ENCODE measurements at places on chromosomes 12 and 14.

GRCh38 chr14:34021096-34021495 is 70.2 kb upstream of the EGLN3 start:
- no peak for DNase-seq

- DNase-seq = peak; percentile 50
Measured at GRCh38 chr12:34389378-34390170, 367.3 kb downstream of the ALG10 start.

DNA sequence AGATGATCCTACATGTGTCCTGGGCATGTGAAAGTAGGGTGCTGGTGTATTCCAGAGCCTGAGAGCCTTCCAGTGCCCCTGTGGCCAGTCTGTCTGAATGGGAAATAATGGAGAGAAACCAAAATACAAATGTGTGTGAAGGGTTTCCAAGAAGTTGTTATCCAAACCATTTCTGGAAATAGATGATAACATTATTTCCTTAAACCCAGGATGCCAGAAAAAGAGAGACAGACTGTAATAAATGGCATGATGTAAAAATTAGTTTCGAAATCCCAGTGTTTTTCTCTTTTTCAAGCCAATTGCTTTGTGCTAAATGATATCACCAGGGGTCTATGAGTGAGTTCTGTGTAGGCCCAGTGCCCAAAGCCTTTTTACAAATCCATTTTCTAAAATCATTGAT is 175.3 kb downstream of the PHLDA1 start:
- DNase-seq = no peak

DNA sequence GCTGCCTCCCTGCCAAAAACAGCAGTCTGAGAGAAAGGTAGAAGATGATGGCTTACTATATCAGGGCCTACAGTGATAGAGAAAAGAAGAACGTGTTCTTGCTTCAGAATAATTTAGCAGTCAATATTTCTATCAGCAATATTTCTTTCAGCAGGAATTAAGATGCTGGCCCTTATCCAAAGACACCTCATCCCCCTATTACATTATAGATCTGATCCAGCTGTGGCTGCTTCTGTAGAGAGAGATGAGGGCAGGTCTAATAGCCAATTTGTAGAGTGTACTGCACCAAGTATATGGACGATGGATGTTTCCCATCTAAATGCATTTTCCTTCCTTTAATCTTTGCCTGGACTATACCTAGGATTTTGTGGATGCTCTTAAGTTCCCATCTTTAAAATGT is 451.7 kb downstream of the NPAS3 start:
- no peak for DNase-seq

- no peak for DNase-seq
Measured at GRCh38 chr14:58439476-58439875, 12.0 kb downstream of the KIAA0586 start.

DNA sequence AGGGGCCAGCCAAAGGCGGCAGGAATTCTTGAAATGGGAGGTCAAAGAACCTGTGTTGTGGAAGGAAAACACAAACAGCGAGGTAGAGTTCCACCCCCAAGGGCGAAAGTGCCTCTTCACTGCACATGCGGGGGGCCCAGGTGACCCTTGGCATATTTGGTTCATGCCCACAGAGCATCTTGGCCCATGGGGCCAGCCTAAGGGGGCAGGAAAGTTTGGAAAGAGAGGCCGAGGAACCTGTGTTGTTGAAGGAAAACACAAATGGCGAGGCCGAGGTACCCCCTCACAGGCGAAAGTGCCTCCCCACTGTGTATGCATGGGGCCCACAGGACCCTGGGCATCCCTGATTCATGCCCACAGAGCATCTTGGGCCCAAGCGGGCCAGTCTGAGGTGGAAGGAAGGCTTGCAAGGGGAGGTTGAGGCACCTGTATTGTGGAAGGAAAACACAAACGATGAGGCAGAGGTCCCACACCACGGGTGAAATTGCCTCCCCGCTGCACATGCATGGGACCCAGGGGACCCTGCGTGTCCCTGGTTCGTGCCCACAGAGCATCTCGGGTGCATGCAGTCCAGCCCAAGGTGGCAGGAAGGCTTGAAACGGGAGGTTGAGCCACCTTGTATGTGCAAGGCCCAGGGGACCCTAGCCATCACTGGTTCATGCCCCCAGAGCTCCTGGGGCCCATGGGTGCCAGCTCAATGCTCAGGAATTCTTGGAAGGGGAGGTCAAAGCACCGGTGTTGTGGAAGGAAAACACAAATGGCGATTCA is 384.1 kb downstream of the ALG10 start:
- no peak for DNase-seq

- peak; percentile 48 for DNase-seq
Measured at GRCh38 chr12:107873223-107873622, 98.7 kb downstream of the ASCL4 start.

- no peak for DNase-seq
Measured at GRCh38 chr14:100172811-100173210, 13.4 kb upstream of the DEGS2 start.

DNA sequence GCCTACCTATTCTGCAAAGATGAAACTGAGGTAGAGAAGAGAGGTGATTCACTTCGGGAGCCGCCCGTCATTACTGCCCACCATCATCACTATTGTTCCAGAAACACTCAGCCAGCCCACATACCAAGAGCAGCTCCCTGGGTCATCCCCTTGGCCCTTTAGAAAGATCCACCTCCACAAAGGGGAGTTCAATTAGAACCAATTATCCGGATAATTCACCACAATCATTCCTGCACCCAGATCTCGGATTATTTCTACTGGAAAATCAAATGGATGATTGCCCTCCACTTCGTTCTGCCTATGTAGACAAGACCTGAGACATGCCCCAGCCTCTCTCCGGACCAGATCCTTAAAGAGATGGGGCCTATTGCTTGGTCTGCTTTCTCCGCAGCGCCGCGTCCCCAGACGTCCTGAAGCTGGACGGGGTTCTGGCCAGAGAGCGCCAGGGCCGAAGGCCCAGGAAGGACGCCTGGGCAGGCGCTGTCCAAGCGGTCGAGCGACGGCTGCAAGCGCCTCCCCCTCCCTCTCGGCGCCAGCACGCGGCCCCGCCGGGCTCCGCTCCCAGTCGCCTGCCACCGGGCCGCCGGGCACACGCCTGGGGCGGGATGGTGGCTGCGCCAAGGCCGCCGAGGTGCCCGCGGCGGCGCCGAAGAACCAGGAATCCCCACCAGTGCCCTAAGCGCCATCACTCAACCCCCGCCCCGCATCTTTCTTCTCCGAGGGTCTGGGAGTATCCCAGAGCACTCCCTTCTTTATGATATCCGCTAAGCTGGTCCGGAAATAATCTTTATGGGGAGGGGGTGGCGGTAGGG is 1.3 kb upstream of the ASCL1 start:
- no peak for DNase-seq

- no peak for DNase-seq
Measured at GRCh38 chr12:49979016-49979586, 6.4 kb downstream of the AQP6 start.

DNA sequence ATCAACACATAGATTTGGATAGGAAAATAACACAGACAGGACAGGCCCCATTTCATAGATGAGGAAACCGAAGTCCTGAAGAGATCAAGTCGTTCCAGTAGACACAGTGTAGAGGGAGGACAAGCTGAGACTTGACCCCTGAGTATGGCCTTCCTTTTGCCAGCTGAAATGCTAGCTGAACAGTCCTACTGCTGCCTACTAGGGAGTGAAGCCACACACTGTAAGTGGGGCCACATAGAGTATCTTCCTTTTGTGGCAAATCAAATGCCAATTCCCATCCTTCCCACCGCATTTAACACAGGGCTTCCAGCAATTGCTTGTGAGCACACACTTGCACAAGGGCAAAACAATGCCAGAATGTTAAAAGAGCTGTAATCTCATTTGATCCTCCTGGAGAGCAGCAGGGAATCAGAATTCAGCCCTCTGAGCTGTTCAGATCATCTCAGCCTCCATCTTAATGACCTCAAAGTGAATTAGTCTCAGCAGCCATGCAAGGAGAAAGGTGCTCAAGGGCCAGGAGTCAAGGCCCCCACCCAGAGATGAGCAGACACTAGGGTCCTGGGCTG is 380.5 kb downstream of the EMP1 start:
- no peak for DNase-seq

DNA sequence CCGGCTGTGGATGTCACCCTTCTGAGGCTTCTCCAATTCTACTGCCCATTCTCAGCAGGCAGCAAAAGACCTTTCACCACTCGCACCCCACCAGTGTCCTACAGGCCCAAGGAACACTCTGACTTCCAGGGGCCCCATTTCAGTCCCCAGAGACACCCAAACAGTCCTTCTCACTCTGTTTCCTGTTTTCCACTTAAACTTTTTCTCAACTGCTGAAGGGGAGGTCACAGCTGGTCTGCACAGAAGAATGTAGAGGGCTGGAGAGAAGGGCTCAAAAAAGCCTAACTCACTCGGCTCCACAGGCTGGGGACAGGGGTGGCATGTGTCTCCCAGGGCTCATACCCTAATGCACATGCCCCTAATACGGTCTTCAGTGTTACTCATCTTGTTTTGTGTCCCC is 4.2 kb upstream of the DTX1 start:
- DNase-seq = no peak

DNA sequence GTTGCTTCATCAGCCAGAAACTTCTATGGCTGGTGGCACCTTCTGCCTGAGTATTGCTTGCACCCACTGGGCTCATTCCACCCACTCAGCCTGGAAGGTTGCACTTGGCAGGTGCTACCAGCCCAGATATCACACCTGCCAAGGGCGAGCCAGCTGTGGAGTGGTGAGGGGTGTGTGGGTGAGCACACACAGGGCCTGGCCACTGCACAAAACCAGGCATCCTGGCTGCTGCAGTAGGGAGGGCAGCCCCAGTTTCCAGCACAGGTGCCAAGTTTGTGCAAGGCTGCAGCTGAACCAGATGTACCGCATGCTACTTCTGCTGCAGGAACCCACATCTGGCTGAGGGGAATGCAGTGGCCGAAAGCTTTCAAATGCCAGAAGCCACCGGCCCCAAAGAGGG is 1147.8 kb downstream of the FSCB start:
- DNase-seq = no peak

DNA sequence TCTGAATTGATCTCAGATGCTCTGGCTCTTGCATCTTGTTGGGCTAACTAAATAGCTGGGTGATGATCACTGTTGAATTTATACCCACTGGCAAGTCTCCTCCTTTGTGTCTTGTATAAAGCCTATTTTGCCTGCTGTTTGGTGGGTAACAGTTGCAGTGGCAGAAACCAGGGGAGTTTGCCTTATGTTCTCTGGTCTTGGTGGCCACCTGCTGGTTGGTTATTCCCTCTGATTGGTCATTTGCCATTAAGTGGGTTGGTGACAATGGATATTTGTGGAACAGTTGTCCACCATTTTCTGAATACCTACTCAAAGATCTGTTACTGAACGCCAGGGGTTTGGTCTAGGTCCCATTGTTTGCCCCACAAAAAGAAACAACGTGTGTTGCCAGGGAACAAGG is 52.1 kb downstream of the AVPR1A start:
- DNase-seq = no peak

- no peak for DNase-seq
Measured at GRCh38 chr12:13841358-13841757, 140.0 kb downstream of the GRIN2B start.

- DNase-seq = no peak
Measured at GRCh38 chr14:76876076-76876475, 49.9 kb downstream of the LRRC74A start.

DNA sequence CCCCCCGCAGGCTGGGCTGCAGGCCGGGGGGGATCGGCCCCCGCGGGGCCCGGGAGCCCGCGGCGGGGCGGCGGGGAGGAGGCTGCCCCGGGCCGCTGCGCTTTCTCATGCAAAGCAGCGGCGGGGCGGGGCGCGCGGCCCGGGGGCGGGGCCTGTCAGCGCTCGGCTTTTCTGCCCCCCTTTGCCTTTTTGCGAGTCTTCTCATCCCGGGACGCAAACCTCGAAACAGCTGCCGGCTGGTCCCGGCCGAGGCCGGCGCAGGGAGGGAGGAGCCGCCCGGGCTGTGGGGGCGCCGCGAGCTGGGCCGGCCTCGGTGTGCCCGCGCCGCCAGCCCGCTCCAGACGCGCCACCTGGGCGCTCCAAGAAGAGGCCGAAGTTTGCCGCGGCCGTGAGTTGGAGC is at the start of gene FZD10:
FZD10 (plus strand) TSS at position 198 of the 400 bp plus-strand sequence. CDS start 479 bp downstream, outside the sequence.
- DNase-seq = no peak

DNA sequence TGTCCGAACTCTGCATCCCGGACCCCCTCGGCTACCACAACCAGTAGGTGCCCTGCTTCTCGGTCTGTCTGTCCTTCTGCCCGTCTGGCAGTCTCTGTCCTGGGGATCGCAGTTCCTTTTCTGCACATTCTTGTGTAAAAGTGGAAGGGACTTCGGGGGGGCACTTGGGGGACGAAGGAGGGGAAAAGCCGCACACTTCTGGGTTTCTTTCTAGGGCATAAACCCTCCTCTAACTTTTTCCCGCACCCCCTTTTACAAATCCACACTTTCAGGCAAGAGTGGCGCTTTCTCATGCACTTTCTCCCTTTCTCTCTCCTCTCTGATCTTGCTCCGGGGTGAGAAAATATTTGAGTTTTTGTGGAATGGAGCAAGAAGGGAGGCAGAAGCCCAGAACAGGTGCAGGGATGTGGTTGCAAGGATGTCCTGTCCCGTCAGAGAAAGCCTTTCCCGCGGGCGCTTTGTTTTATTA is 506 bp downstream of the ESRRB start:
- no peak for DNase-seq

- DNase-seq = no peak
Measured at GRCh38 chr14:65745396-65746190, 333.1 kb downstream of the FUT8 start.

DNA sequence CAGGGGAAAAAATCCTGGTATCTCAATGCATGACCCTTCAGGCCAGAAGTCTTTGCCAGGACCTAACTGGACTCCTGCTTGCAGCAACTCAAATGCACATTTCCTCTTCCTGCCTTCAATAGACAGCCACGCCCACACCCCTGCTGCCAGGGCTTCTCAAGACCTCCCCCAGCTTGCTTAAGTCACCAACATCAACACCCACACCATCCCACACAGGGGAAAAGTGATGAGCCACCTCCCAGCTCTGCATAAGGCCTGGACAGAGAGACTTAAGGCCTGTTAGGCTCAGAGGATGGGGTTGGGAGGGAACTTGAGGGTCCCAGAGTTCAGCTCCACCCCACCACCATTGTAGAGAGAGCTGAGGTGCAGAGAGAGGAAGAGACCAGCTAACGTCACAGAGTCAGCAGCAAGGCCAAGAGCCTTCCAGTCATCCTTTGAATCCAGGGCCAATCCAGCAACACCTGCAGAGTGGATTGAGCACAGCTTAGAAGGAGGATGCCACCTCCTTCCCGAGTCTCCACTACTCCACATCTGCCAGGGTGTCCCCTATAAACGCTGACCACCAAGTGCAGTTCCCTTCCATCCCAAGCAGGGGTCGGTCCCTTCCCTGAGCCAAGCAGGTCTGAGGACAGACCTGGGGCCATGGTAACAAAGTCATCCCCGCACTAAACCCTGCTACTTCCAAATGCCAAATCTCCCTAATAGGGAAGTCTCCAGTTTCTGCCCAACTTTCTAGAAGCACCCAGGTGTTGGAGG is 50.0 kb downstream of the KDM2B start:
- DNase-seq = peak; percentile 90

- no peak for DNase-seq
Measured at GRCh38 chr12:5870183-5870582, 74.9 kb downstream of the ANO2 start.

GRCh38 chr12:98574110-98574509 is 19.4 kb upstream of the SLC25A3 start:
- DNase-seq = no peak

- DNase-seq = no peak
Measured at GRCh38 chr12:72464471-72464870, 192.3 kb downstream of the TRHDE start.

All from Right ventricle myocardium inferior (tissue), 1 donor.